ENCODE measurements at places on chromosomes 2 and 18.

GRCh38 chr18:59553273-59553870, 143.9 kb downstream of the CCBE1 start:
- H3K4me1 ChIP-seq, result no peaks in the 10 kb centered on the region
- H3K4me3 ChIP-seq, result no peak overlapping the region
- no peak for DNase-seq
- no peak overlapping the region for H3K27ac ChIP-seq

DNA sequence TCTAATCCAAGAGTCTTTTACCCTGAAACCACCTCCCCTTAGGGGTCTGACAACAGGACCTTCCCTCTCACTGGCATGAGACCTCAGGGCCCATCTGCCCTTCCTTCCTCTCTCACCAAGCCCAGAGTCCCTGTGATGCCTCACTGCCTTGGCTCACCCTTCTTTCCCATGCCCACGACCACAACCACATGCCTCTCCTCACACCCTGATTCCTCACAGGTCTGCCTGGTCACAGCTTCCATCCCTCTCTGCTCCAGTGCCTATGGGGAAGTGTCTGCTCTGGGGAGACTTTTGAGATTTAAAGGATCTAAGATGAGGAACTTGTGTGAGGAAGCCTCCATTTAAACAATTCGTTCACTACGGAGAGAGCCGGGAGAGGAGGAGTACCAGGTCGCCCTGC, 98.9 kb upstream of the SH3BP4 start:
- peaks cover 2% of the 10 kb centered on the region for H3K36me3 ChIP-seq
- no peak overlapping the region for H3K4me3 ChIP-seq
- peaks cover 3% of the 10 kb centered on the region for H3K4me1 ChIP-seq
- H3K27me3 ChIP-seq, result peaks cover 9% of the 10 kb centered on the region

DNA sequence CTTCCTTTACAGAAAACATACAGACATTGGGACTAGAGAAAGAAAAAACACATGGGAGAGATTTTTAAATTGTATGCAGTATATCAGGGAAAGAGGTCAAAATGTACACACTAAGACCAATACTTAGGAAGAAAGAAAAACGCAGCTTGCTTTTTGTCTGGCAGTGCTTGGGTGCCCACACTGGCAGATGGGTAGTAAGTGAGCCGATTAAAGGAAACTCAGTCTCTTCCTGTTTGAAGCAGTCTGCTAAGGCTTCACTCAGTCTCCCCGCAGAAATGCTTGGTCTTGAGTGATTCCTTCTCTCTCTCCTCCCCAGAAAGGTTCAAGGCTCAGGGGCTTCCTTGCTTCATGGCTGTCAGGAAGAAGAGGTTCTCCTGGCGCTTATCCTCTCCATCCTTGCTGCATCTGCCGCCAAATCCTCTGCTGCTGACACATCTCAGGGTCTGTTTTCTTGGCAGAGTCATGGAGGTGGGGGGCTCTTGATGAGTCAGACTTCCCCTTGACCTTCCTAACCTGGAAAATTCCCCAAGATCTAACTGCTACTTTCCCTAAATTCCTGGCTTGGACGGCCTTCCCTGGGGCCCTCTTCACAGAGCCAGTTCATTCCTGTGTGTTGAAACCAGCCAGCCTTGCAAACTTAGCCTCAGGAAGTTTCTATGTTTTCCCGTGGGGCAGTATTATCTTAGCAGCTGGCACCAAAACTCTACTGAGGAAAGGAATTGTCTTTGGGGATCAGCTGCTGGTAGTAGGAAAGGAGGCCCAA, 10.5 kb upstream of the TMSB10 start:
- H3K27ac ChIP-seq, result peak overlapping the region; percentile 74
- DNase-seq, result no peak
- H3K4me1 ChIP-seq, result peaks cover 31% of the 10 kb centered on the region
- H3K27me3 ChIP-seq, result no peaks in the 10 kb centered on the region

DNA sequence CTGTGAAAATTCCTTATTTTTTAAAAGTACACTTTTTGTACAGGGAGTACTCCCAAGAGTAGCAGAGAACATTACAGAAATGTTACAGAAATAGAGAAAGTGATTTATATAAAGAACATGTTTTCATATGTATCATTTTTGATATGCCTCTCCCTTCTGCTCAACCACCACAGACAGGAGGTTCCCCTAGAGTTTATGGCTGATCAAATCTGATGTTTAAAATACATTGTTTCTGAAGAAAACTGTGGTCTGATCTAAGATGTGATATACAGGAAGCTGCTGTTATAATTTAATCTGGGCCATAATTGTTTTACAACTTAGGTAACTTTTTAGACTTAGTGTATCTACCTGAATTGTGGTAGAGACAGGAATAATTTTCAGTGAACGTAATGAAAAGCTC, 37.0 kb downstream of the STAT4 start:
- H3K27ac ChIP-seq, result no peak overlapping the region
- H3K4me3 ChIP-seq, result no peak overlapping the region
- H3K27me3 ChIP-seq, result peaks cover 3% of the 10 kb centered on the region
- no peaks in the 10 kb centered on the region for H3K36me3 ChIP-seq

DNA sequence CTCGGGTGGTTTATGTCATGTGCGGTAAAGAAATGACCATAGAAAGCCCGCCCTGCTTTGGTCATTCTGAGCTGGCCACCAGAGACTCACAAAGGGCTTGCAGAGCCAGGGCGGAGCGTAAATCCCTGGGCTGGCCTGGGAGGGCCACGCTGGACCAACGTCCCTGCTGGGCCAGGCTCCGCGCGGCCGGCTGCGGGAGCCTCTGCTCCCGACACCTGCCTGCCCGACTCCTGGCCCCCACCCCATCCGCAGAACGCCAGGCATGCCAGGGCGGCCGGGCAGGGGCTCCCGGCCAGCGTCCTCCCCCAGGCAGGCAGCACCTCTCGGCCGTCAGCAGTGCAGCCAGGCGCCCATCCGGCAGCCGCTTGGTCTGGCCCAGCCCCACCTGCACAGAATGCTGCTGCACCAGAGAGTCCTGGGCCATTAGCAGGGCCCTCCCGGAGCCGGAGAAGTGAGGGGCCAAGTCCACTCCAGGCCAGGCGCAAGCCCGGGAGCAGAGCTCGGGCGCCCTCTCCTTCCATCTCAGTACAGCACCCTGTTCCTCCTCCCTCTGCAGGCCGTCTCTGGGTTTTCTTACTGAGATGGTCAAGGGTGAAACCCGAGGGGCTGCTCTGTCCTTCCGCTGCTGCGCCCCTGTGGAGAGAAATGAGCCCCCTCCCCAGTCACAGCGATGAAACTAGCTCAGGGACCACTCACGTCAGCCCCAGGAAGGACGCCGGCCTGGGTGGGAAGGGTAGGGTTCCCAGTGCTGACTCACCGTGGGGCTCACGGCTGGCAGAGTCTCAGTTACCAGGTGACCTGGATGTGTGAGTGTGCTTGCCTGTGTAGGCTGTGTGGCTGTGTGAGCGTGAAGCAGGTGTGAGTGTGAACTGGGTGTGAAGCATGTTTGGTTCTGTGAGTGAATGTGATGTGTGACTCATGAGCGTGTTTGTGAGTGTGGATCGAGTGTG, 83.3 kb downstream of the PTGR3 start:
- no peaks in the 10 kb centered on the region for H3K36me3 ChIP-seq
- H3K27ac ChIP-seq, result no peak overlapping the region
- no peak overlapping the region for H3K4me3 ChIP-seq
- peaks cover 11% of the 10 kb centered on the region for H3K4me1 ChIP-seq
- H3K27me3 ChIP-seq, result peaks cover 21% of the 10 kb centered on the region

GRCh38 chr2:15107137-15107536, 454.0 kb downstream of the NBAS start:
- no peak for DNase-seq
- H3K4me1 ChIP-seq, result no peaks in the 10 kb centered on the region
- no peak overlapping the region for H3K4me3 ChIP-seq
- no peak overlapping the region for H3K27ac ChIP-seq
- peaks cover 2% of the 10 kb centered on the region for H3K27me3 ChIP-seq

GRCh38 chr18:35998967-35999366, 26.5 kb downstream of the RMP24 start:
- H3K4me1 ChIP-seq, result peaks cover 25% of the 10 kb centered on the region
- H3K27ac ChIP-seq, result no peak overlapping the region
- no peaks in the 10 kb centered on the region for H3K36me3 ChIP-seq
- no peak overlapping the region for H3K4me3 ChIP-seq
- H3K27me3 ChIP-seq, result no peaks in the 10 kb centered on the region

GRCh38 chr2:239297142-239298004, 103.4 kb downstream of the HDAC4 start:
- peaks cover 6% of the 10 kb centered on the region for H3K27me3 ChIP-seq
- H3K27ac ChIP-seq, result no peak overlapping the region
- peaks cover 27% of the 10 kb centered on the region for H3K4me1 ChIP-seq
- H3K4me3 ChIP-seq, result peak overlapping the region; percentile 25

DNA sequence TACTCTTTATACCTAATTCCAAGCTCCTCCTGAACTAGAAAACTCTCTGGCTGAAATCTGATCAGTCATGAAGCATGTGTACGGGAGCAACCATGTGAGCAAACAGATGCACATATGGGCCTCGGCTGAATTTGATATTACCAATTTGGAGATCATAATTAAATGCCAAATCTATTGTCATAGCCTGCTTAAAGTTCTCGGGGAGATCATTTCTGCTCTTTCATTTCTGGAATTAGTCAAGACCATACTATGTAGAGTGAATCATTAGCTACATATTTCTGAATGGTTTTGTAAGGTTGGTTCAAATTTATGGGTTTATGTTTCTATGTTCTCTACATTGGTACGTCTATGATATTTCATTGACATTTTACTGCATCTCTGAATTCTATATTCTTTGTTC, 205.5 kb downstream of the UBE2E3 start:
- peaks cover 12% of the 10 kb centered on the region for H3K4me1 ChIP-seq
- no peak for DNase-seq
- H3K4me3 ChIP-seq, result no peak overlapping the region
- no peaks in the 10 kb centered on the region for H3K27me3 ChIP-seq
- H3K27ac ChIP-seq, result no peak overlapping the region

DNA sequence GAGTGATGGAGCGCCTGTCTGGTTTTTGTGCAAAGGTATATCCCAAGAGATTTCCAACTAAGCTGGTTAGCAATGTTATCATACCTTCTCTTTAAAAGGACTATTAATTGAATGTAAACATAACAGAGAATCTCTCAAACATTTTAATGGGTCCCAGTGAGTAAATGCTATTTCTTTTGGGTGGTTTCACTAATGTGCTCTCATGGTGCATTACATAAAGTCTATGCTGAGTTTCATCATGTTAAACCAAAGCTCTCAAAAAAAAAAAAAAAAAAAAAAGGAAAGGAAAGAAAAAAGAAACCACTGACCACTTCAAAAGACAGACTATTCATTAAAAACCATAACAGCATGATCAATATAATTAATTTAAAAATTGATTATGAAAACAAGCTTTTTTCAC, 119.1 kb upstream of the SCN1A start:
- H3K27ac ChIP-seq, result no peak overlapping the region
- H3K4me1 ChIP-seq, result no peaks in the 10 kb centered on the region
- H3K36me3 ChIP-seq, result no peaks in the 10 kb centered on the region

- DNase-seq, result no peak
- no peak overlapping the region for H3K4me3 ChIP-seq
- no peaks in the 10 kb centered on the region for H3K4me1 ChIP-seq
- no peak overlapping the region for H3K27ac ChIP-seq
- no peaks in the 10 kb centered on the region for H3K36me3 ChIP-seq
- H3K27me3 ChIP-seq, result no peaks in the 10 kb centered on the region
These were observed 57.4 kb upstream of the EPHA4 start for GRCh38 chr2:221629468-221629867.

- no peaks in the 10 kb centered on the region for H3K36me3 ChIP-seq
- no peak overlapping the region for H3K4me3 ChIP-seq
- H3K27ac ChIP-seq, result no peak overlapping the region
These were observed 12.7 kb downstream of the CATIP start for GRCh38 chr2:218369330-218369729.

DNA sequence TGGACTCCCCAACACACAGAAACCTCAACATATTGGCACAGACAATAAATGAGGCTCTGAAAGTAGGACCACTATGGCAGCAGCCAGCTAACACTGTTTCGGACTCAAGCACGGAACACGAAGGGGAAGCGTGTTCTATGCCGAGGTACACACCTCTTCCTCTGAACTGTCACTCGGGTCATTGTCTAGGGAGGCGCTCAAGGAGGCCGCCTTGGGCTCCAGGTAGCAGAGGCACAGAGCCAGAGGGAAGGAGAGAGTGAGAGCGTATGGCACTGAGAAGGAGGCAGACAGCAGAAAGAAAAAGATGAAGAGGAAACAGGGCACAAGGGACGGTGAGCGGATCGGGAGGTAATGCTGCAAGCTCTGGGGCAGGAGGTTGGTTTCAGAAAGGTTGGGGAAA, 120.1 kb upstream of the ZBTB14 start:
- H3K36me3 ChIP-seq, result no peaks in the 10 kb centered on the region
- peaks cover 6% of the 10 kb centered on the region for H3K27me3 ChIP-seq
- DNase-seq, result no peak
- no peak overlapping the region for H3K4me3 ChIP-seq

GRCh38 chr2:48471048-48471474, 58.9 kb upstream of the STON1 start:
- no peak for DNase-seq
- H3K4me3 ChIP-seq, result no peak overlapping the region
- H3K27ac ChIP-seq, result no peak overlapping the region
- no peaks in the 10 kb centered on the region for H3K27me3 ChIP-seq

- H3K27me3 ChIP-seq, result no peaks in the 10 kb centered on the region
- no peaks in the 10 kb centered on the region for H3K36me3 ChIP-seq
- H3K27ac ChIP-seq, result no peak overlapping the region
- H3K4me3 ChIP-seq, result no peak overlapping the region
- no peaks in the 10 kb centered on the region for H3K4me1 ChIP-seq
- no peak for DNase-seq
These were observed 1108.1 kb upstream of the LRRTM1 start for GRCh38 chr2:81412681-81413080.

GRCh38 chr2:113058998-113059960, at the start of gene IL36RN:
Gene IL36RN (plus strand): TSS chr2:113059198. CDS start chr2:113059439, 241 bp downstream.
- peaks cover 3% of the 10 kb centered on the region for H3K4me1 ChIP-seq
- no peak within 1 kb of the TSS for H3K4me3 ChIP-seq
- peak; percentile 4 for DNase-seq
- H3K27me3 ChIP-seq, result peaks cover 16% of the 10 kb centered on the region
- H3K27ac ChIP-seq, result no peak within 1 kb of the TSS

- H3K4me1 ChIP-seq, result no peaks in the 10 kb centered on the region
- H3K36me3 ChIP-seq, result no peaks in the 10 kb centered on the region
- no peaks in the 10 kb centered on the region for H3K27me3 ChIP-seq
- no peak overlapping the region for H3K4me3 ChIP-seq
These were observed 1137.6 kb upstream of the NXPH2 start for GRCh38 chr2:139917690-139918384.

- no peaks in the 10 kb centered on the region for H3K36me3 ChIP-seq
- peaks cover 44% of the 10 kb centered on the region for H3K27me3 ChIP-seq
- H3K4me1 ChIP-seq, result peaks cover 11% of the 10 kb centered on the region
- H3K27ac ChIP-seq, result no peak overlapping the region
- no peak overlapping the region for H3K4me3 ChIP-seq
These were observed 6.6 kb downstream of the ATOH8 start for GRCh38 chr2:85760371-85760770.

Data from memory B cell (primary cell).